Activated CD4-positive, alpha-beta memory T cell treated with anti-CD3 and anti-CD28 coated beads for 36 hours (primary cell): ENCODE measurements at places on chromosomes 6 and 20.

DNA sequence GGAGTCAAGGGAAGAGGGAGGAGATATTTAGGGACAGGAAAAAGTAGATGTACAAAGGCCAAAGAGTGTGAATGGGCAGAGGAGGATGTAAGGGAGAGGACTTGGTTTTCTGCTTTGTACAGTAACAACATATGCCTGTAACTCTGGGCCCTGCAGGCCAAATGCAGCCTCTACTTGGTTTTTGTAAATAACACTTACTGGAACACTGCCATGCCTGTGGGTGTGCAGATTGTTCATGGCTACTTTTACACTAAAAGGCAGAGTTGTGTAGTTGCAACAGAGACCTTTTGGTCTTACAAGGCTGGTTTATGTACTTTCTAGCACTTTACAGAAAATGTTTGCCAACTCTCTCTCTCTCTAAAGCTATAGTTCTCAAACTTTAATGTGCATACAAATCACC lies 157.1 kb downstream of the PHACTR1 start:
- DNase-seq, result no peak

DNA sequence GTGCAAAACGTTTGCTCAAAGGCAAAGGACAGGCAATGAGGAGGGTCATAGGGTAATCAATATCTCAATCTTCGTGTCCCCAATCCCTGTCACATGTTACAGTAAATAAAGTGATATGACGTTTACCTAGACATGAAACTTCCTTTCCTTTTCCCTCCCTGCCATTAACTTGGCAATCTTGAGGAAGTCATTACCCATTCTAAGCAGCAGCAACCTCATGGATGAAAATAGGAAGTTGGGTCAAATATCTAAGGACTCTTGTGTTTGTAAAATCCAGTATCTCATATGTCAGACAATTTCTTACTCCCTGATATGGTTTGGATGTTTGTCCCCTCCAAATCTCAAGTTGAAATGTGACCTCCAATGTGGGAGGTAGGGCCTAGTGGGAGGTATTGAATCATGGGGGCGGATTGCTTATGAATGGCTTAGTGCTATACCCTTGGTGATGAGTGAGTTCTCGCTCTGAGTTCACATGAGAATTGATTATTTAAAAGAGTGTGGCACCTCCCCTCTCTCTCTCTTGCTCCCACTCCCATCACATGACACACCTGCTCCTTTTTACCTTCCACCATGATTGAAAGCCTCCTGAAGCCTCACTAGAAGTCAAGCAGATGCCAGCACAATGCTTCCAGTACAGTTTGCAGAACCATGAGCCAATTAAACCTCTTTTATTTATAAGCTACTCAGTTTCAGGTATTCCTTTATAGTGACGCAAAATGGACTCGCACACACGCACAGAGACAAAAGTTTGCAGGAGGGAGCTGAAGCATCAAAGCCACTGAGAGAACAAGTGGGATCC lies 545.9 kb upstream of the JARID2 start:
- DNase-seq, result no peak

DNA sequence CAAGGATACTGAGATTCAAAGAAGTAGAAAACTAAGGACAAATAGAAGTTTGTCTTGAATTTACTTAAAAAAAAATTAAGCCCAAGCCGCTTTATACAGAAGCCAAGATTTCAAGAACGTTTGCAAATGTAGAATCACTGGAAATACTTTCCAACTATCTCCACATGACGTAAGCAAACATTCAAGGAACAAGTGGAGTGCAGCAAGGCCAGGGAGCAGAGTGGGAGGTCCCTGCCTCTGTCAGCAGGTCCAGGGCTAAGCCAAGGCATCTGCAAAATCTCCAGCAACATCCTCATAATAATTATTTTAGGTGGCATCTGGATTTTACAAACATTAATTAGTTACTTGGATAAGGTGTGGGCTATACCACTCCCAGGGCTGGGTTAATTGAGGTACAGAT lies 60.1 kb upstream of the AKIRIN2 start:
- DNase-seq, result no peak

GRCh38 chr20:61119794-61120410 lies 132.2 kb upstream of the CDH4 start:
- DNase-seq, result no peak

DNA sequence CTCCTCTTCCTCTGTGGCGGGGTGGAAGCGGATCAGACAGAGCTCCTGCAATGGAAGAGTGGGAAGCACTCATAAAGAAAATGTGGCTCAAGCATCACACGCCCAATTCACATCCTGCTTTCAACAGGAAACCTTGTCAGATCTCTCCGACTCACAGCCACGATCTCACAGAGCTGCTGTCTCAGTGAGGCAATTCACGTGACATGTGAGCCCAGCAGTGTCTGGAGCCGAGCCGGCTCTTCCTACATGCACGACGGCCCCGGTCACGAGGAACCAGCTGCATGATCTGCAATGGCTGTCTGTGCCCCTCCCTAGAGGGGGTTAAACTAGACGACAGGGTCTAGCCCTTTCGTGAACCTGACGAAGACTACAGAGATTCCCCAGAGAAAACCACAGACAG lies 29.5 kb upstream of the TCFL5 start:
- peak; percentile 38 for DNase-seq

DNA sequence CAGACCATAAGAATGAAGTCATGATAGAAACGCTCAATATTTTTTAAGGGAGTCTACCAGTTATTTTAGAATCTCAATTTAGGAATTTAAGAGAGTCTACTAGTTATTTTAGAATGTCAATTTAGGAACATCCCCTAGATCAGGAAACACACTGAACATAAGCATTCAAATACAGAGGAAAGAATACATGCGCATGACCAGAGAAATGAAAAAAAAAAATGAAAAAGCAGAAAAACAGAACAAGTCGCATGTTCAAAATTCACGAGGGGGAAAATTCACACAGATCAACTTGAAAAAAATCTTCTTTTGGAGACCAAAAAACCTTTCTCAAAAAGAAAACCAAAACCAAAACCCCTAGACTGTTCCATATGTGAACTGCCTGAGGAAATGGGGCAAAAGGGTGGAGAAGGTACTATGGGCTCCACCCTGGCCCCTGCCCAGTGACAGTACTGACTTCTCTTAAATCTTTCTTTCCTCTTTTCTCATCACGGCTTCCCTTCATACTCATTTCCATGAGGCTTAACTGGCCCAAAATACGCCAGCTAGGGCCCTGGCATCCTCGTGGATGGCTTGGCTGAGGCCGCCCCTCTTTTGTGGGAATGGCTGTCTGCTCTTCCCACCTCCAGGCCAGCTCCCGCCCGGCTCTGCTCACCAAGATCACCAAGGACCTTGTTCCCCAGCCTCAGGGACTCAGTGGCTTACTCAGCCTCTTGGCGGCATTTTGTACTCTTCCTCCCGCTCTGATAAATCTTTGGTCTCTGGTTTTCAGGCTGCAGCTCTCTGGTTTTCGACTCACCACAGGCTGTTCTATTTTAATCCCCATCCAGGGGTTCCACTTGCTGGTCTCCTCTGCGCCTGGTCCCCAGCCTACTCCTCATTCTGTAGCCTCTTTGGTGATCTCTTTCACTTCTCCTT lies 11.2 kb downstream of the ZBTB2 start:
- DNase-seq, result peak; percentile 42

- no peak for DNase-seq
Measured at GRCh38 chr6:140736231-140736630, 1361.8 kb upstream of the CITED2 start.

GRCh38 chr6:69980624-69981023 lies 114.3 kb downstream of the COL19A1 start:
- DNase-seq, result no peak

- DNase-seq, result no peak
Measured at GRCh38 chr6:157520596-157521361, 139.8 kb downstream of the ZDHHC14 start.

DNA sequence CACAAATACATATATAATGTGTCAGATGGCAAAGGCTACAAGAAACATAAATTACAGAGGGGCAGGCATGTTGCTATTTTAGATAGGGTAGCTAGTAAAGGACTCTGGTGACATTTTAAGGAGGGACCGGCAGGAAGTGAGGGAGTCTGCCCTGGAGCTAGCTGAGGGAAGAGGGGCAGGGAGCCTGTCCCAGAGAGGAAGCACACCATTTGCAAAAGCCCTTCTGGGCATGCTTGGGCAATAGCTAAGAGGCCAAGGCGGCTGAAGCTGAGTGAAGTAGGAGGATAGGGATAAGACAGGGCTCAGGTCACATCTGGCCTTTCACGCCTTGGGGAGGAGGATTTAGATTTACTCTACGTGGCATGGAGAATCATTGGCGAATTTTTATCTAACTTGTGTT lies 96.2 kb downstream of the RTN4IP1 start:
- DNase-seq, result no peak

GRCh38 chr6:4929097-4929718 lies 74.6 kb downstream of the RPP40 start:
- DNase-seq, result no peak

DNA sequence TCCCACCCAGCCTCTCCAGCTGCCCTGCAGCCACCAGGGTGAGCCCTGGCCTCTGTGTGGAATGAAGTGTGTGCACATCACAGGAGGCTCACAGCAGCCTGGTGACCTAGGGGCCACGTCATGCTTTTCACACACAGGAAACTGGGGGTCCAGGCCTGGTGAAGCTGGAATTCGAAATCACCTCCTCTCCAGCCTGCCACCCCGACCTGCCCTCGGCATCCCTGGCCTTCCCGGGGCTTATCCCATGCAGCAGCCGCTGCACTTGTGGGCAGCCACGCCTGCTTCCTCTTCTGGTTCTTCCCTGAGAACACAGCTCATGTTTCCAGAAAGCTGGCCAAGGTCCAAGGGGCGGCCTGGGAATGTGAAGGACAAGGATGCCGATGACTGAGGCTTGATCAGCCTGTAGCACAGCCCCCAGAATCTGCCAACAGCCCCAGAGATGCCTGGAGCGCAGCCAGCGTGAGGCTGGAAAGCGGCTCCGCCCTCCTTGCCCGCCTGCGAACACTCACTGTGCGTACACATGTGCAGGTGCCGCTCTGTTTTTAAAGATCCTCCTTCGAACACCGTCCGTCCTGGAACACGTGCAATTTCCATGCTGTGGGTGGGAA lies 4.2 kb upstream of the NTSR1 start:
- no peak for DNase-seq

- DNase-seq, result no peak
Measured at GRCh38 chr20:42100137-42100704, 482.0 kb upstream of the CHD6 start.
